DMS153 (cell line): ENCODE measurements at places on chromosomes 7 and 10.

GRCh38 chr7:75619636-75620035 is 119.1 kb downstream of the HIP1 start:
- DNase-seq, result no peak

- DNase-seq, result no peak
Measured at GRCh38 chr7:100679129-100679926, 5.8 kb downstream of the GNB2 start.

GRCh38 chr10:80421707-80422536 is 13.6 kb downstream of the PRXL2A start:
- no peak for DNase-seq

DNA sequence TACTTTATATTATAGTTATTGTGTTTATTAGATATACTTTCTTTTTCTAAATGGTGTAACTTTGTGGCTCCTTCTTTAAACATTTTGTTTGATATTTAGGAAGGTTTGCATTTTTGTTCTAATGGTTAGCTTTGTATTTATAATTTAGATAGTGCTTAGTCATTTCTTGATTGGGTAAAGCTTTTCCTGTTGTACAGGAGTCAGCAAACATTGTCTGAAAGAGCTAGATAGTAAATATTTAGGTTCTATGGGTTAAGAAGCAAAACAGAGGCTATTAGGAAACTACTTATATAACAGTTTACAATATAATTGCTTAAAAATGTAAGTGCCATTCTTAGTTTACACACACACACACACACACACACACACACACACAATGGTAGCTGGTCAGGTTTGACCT is 70.6 kb upstream of the CCDC6 start:
- no peak for DNase-seq

GRCh38 chr7:41448104-41448503 is 254.8 kb downstream of the INHBA start:
- no peak for DNase-seq

DNA sequence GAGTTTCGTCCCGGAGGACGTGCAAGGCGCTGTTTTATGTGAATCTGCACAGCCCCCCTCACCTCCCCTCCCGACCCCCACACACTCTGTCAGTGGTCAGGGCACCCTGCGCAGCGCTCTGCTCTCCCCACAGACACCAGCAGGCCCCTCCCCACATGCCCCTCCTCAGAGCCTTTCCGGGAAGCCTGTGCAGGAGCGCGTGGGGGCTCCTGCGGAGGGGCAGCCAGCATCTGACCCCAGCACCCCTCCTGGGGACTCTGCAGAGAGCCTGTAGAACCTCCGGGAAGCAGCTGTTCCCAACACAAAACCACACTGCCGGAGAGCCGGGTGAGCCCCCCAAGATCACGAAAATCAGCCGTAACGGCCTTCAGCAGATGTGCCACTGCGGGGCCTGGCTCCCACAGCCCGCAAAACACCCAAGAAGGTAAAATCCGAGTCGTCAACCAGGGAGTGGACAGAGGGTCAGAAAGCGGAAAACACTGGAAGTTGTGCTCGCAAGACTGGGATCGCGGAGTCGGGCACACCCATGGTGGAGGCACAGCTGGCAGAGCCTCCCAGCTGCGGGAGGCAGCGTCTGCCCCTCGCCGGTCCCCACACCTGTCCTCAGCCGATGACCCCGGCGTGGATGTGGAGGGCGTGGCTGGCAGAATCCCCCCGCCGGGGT is 53.8 kb upstream of the PDGFA start:
- no peak for DNase-seq

DNA sequence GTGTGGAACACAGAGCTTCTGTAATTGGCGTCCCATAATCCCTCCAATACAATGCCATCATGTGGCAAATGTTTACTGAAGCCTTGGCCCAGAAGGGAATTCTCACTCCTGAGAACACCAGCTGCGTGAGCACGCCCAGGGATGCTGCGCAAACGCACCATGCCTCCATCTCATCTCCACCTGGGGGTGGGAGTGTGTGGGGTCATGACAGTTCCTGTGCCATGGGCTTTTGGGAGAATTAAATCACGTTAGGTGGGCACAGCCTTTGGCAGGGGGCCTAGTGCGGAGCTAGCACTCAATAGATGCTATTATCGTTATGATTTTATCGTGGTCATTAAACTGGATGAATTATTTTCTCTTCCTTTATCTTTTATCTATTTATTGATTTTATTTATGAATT is 15.8 kb downstream of the WDFY4 start:
- peak; percentile 55 for DNase-seq

- no peak for DNase-seq
Measured at GRCh38 chr7:83429493-83429892, 219.4 kb downstream of the SEMA3E start.

GRCh38 chr10:84522612-84523462 is 194.4 kb downstream of the CCSER2 start:
- DNase-seq, result no peak

GRCh38 chr10:95314192-95314918 is 23.6 kb upstream of the PDLIM1 start:
- peak; percentile 11 for DNase-seq

- no peak for DNase-seq
Measured at GRCh38 chr7:2488681-2489080, 12.5 kb upstream of the GRIFIN start.

GRCh38 chr7:101535351-101535751 is 93.7 kb downstream of the MYL10 start:
- DNase-seq, result no peak

DNA sequence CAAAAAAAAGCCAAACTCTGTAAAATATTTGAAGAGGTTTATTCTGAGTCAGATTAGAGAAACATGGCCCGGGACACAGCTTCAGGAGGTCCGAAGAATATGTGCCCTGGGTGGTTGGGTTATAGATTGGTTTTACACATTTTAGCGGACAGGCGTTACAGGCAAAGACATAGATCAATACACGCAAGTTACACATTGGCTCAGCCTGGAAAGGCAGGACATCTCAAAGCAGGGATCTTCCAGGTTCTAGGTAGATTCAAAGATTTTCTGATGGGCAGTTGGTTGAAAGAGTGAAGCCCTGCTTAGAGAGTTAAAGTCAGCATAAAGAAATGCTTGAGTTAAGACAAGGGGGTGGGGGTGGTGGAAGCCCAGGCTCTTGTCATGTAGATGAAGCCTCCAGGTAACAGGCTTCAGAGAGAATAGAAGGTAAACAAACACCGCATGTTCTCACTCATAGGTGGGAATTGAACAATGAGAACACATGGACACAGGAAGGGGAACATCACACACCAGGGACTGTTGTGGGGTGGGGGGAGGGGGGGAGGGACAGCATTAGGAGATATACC is 464.3 kb upstream of the ADARB2 start:
- no peak for DNase-seq

- DNase-seq, result no peak
Measured at GRCh38 chr7:137747359-137748031, 99.3 kb downstream of the DGKI start.

GRCh38 chr10:11822026-11822756 is 965 bp upstream of the PROSER2 start:
- no peak for DNase-seq

GRCh38 chr7:93238748-93239147 is 6.6 kb downstream of the VPS50 start:
- DNase-seq, result no peak

- no peak for DNase-seq
Measured at GRCh38 chr7:158275711-158276413, 311.8 kb downstream of the PTPRN2 start.

GRCh38 chr10:22341190-22341925 is 3.9 kb upstream of the SPAG6 start:
- DNase-seq, result no peak

DNA sequence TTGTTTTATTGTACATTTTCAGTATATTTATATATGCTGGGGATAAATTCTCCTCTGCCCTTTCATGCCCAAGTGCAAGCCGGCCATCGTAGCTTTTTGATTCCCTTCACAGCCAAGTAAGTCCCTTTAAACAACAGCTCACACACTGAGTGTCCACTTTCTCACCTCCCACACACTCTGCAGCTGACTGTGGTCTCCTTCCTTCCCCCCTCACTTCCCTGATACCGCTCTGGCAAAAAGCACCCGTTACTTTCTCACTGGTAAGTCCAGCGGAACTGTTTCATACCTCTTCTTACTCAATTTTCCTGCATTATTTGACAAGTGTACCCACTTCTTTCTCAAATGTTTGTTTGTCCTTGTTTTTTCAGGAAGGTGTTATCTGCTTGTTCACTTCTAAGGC is 35.2 kb downstream of the MGAM start:
- no peak for DNase-seq

- DNase-seq, result no peak
Measured at GRCh38 chr10:58980826-58981415, 195.5 kb upstream of the PHYHIPL start.

GRCh38 chr7:91201442-91202113 is 62.7 kb upstream of the FZD1 start:
- no peak for DNase-seq

DNA sequence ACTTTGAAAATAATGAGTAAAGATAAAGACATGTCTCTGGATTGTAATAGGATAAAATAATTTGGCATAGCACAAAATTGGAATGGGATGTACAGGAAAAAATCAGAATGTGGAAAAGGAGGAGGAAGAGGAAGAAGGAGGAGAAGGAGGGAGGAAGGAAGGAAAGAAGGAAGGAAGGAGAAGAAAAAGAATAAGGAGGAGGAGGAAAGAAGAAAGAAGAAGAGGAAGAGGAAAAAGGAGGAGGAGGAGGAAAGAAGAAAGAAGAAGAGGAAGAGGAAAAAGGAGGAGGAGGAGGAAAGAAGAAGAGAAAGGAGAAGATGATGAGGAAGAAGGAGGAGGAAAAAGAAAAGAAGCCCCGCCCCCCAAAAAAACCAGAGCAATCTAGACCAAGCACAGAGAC is 95.9 kb downstream of the ST8SIA6 start:
- no peak for DNase-seq

GRCh38 chr10:128064108-128064969 is 61.9 kb downstream of the MKI67 start:
- no peak for DNase-seq

DNA sequence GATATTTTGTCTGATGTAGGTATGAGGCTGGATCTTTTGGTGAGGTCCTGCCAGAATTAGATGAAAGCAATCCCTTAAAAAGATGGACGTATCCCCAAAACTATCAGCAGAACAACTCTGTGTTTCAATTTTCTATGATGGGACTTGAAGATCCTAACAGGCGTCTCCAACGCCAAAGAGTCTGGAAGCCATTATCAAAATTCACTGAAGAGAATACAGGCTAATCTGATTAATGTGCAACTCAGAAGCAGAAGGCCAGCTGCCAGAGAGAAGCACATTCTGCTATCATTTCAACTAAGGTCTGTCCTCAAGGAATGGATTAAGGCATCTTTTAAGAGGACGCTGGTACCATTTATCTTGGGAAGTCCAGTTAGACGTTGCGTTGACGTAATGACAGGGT is 119.7 kb downstream of the FGFR2 start:
- no peak for DNase-seq

GRCh38 chr7:116984917-116985316 is 31.6 kb downstream of the ST7 start:
- DNase-seq, result no peak

DNA sequence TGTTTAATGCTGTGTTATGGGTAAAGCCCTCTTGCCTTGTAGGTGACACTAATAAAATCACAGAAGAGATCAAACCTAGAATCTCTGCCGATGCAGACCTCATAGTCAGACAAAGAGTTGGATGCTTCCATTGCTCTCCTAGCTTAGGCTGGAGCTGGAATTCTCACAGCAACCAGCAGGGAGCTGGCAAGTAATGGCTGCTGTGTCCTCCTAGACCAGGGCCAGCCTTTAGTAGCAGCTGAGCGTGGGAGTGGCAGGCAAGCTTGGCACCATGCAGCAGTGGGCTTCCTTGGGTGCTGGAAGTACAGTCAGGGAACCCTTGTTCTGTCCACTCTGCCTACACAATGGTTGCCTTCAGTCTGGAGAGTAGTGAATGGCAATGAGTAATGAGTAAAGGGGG is 598.3 kb upstream of the GALNT17 start:
- DNase-seq, result no peak

DNA sequence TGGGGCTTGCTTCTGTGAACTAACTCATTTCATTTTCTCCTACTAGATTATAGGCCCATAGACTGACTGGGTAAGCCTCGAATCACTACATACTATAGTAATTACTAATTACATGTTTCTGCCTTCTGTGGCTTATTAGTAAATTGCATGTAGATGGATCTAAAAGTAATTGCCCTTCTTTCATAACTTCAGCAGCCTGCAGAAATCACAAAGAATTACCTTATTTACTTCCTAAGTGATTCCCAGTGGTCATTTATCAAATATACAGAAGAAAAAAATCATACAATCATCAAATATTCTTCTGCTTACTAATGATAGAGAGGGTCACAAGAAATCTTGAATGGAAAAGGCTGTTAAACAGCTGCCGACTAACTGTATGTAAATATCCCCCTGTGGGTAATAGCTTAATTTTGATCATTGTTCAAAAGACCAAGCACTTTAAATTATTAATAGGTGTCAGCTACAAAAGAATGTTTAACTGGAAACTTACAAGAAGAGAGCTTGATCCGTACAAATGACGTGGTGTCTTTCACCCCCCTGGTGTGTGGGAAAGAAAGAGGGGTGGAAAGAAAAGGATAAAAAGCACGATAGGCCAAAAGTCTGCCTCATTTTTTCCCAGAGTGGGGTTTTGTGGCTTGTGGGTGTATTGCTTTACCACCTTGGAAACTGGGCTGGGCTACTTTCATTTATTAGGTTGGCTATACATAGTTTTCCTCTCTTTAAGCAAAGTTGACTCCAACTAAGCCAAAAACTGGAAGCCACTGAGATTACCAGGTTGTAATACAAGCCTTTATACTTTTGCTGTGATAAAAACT is 361.8 kb upstream of the ZMIZ1 start:
- DNase-seq, result no peak
